ENCODE measurements at places on chromosomes 1 and 21. TPM values are rescaled to one million over a fixed set of nuclear protein-coding genes. Genes with fewer than 3 reads are reported as not detected.

GRCh38 chr1:154760469-154760933 is 109.6 kb downstream of the KCNN3 start:
- DNase-seq = no peak

DNA sequence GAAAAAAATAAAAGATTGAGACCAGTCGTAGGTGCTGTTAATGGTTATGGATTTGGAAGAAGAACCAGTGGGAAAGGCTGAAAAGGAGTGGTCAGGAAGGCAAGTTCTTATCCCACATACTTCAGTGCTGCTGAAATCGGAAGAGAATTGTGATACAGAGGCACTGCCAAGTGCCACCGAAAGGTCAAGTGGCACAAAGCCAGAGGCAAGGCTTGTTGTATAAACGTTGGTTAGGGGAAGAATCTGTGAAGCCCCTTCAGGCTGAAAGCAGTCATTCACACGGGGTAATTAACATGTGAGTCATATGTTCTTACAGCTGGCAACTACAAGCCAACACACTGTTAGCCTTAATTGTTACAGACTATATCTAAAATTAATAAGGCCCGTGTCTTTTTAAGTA is 48.8 kb downstream of the ZBTB40 start:
- peak; percentile 31 for DNase-seq

DNA sequence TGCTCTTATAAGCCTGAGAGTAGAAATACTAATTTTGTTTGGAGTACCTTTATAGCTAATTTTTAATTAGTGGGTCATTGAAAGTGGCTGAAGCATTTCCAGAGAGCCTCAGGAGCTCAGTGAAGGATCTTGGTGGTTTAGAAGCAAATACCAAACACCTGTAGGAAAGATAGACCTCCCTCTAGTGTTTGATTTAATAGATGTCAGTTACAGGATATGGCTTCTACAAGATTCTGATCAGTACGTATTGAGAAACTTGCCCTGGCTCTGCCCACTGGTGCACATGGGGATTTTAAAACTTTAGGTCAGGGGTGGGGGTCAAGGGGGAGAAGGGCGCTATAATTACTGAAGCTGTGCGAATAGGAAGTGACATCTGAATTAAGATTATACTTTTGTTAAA is 122.2 kb downstream of the POU2F1 start:
- no peak for DNase-seq

- DNase-seq = no peak
These were observed 5.7 kb downstream of the DNAJC11 start for GRCh38 chr1:6695868-6696267.

GRCh38 chr1:116765962-116766361 is 11.7 kb downstream of the CD2 start:
- peak; percentile 50 for DNase-seq

GRCh38 chr1:163035446-163036249 is 33.5 kb upstream of the RGS4 start:
- DNase-seq = peak; percentile 91

GRCh38 chr1:42674682-42675081 is 7.5 kb upstream of the YBX1 start:
- DNase-seq = no peak

DNA sequence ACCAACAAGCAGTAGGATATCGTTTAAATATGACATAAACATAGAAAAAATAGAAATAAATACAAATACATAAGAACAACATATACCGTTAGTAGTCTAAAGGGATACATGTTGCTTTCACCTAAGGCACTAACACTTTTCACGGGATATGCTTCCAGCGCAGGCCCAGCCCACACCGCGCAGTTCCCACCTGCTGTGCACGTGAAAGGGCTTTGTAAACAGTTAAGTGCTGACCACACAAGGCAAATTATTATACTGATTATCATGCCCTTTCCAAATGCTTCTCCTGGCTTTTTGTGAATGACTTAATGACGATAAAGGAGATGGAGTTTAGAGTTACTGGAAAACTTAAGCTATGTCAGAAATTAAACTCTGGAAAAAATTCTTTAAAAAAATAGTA is 11.3 kb upstream of the IL22RA1 start:
- no peak for DNase-seq

Gene RIMS3
- total RNA-seq = 0.36 TPM

Gene SLC9C2
- total RNA-seq = not detected

Measured in fibroblast of the aortic adventitia (primary cell).